ENCODE measurements at places on chromosomes 1 and 21.

DNA sequence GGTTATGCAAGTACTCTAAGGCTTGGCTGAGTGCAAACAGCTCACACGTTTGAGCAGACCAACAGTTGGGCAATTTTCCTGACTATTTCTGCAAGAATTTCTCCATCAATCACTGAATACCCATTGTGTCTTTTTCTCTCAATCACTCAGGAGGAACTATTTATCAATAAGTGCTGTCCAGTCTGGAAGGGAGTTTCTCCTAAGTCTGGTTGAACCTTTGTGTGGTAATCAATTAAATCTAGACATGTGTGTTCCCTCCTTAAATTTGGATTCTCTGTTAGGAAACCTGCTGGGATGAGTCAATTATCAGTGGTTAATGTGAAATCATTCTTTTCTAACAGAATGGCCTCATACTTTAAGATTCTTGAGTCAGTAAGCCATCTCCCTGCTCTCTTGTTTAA lies 6.8 kb upstream of the AADACL3 start:
- DNase-seq, result no peak

GRCh38 chr1:228100822-228101613 lies 2.1 kb downstream of the C1orf35 start:
- DNase-seq, result no peak

GRCh38 chr1:25068829-25069228 lies 138.8 kb upstream of the RUNX3 start:
- DNase-seq, result no peak

DNA sequence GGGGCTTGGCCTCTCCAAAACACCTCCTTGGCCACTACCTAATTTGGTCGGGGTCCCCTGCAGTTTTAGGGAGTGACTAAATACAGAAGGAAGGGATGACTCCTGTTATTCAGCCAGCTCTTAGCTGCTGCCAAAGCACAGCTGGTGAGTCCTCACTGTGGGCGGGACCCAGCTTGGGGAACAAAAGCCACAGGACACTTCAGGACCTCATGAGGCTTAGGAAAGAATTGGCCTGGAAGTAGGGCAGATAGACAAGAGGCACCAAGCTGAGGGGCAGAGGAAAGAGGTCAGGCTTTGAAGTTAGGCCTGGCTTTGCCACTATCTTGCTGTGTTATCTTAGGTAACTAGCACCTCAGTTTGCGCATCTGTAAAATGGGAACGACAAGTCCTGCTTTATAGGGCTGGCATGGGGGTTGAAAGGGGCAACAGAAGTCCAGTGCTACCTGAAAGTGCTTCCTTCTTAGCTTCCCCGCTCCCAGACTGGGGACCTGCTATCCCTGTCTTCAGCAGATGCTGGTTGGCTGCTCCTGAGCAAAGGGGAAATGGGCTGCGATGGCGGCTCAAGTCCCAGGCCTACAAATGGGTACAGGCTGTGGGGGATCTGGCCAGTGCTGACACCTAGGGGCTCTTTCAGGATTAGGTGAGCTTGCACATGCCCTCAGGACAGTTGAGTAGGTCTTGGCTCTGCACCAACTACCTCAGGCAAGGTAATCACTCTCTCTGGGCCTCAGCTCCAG lies 15.7 kb downstream of the IFI6 start:
- DNase-seq, result no peak

DNA sequence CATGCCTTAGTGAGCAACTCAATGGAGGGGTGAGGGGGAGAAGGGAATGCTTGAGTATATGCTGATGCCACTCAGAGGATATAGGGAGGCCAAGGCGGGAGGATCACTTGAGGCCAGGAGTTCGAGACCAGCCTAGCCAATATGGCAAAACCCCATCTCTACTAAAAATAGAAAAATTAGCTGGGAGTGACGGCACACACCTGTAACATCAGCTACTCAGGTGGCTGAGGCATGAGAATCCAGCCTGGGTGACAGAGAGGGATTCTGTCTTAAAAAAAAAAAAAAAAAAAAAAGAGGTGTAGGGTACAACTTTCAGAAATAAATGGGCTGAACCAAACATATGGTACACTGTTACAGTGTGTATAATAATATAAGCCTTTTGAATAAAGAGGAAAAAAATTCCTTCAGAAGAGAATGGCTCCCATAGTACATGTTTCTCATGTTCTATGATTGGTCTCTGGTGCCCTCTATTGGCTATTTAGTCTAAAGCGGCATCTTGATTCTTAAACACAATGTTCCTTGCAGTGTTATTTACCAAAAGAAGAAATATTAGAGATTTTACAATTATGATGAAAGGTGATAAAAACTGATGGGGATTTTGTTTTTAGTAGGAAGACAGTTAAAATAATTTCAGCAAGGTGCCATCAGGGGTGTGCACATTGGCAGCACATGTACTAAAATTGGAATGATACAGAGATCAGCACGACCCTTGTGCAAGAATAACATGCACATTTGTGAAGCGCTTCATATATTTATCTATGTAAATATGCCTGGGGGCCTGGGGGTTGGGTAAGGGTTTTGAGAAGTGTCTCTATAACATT lies 109.8 kb downstream of the PATJ start:
- no peak for DNase-seq

GRCh38 chr1:223783676-223784075 lies 62.1 kb downstream of the TP53BP2 start:
- DNase-seq, result no peak

Measured in stimulated activated CD8-positive, alpha-beta memory T cell treated with anti-CD3 and anti-CD28 coated beads, Interleukin-7, amount 100 ng/mL, for 1 hour (primary cell).